Keratinocyte (primary cell): ENCODE measurements at places on chromosomes 2 and 18.

GRCh38 chr2:28997237-28997846 lies 16.2 kb downstream of the TOGARAM2 start:
- no peak for DNase-seq

DNA sequence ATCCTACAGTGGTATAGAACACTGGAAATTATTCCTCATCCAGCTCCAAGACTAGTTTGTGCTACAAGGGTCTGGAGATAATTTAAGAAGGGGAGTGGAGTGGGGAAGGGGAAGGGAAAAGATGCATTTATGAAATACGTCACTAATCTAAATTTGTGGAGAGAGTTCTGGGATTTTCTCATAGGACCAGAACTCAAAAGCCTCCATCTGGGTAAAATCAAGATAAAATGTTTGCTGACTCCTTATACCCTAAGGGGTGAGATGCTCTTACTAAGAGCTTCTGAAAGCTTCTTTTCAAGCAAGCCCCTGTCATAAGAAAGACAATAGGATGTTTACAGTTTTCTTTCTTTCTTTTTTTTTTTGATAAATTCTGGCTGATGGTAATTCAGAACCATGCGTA lies 88.5 kb upstream of the RBMS1 start:
- no peak for DNase-seq

DNA sequence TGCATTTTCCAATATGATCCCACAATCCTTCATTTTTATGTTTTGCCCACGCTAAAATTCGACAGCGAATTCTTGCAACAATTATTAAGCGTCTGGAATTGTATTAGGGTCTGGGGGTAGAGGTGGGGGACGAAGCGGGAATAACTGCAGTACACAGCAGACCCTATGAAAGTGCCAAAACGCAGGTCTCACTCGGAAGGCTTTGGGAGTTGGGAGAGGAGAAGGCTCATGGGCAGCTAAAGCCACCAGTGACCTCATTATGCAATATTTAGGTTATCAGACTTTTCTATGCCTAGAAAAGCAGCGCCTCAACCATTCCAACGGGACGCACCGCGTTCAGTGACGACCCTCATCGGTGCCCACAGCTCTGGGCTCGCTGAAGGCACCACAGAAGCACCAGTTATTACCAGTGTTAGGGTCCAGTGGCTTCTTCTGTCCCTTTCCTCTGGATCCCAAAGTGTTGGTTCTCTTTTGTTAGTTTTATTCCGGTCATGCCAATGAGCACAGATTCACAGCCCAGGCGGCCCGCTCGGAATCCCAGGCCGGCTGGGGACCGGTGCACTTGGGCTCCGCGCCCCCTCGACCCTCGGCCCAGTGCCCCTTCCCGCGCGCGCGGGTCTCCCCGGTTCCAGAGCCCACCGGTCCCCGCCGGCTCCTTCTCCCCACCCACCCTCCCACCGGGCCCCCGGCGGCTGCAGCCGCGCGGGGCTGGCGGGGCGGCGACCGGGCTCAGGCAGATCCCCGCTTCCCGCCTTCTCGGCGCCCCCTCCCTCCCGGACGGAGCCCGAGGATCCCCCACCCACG lies 737 bp upstream of the MAPK4 start:
- no peak for DNase-seq

DNA sequence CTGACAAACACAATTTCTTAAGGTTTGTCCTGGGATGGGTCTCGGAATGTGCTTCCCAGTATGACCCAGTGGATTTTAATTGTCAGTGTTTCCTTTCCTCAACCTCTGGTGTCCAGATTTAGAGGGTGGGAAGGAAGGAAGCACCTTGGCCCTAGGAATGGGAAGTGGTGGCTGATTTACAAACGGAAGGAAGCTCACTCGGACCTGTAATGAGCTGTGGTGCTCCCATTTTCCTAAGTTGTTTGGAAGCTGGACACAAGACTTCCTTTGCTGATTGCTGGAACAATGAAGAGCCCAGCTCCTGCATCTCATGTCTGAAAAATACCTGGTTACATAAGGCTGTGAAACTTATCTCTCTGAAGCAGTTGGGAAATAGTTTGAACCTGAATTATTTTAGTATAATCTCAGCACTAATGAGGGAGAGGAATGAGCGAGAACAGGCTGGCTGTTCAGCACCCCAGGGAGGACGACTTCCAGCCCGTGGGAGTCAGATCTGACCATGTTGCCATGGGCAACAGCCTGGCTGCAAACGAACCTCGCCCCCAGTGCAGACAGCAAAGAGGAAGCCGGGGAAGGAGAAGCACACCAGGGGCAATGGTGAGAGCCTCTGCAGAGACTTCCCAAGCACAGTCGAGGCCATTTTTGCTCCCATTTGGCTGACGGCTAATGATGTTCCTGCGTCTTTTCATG lies 74.4 kb upstream of the ASB18 start:
- no peak for DNase-seq

DNA sequence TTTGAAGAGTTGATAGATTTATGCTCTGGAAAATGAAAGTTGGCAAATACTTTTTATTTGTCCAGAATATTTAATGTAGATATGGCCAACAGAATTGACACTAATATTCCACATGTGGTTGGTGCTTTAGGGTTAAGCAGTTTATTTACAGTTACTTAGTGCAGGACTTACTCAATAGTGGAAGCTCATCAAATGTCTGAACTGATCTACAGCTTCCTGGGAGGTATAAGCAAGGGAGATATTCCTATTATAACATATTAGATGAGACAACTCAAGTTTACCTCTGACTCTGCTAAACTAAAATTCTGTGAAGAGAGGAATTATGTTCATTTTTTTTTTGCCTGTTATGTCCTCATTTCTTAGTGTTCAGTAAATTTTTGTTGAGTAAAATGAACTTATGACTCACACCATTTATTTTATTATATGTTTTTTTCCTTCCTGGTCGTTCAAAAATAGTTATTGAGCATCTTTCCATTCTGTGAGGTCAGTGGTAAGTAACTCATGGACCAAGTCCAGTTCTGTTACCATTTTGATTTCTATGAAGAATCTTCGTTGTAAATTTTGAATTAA lies 13.6 kb downstream of the ABI2 start:
- no peak for DNase-seq

- DNase-seq, result no peak
These were observed at the start of gene HOXD8 for GRCh38 chr2:176128982-176129796. TSS of gene HOXD8 (plus strand) at chr2:176129705. CDS start at chr2:176130367, 662 bp downstream.

GRCh38 chr2:235643680-235644511 lies 150.1 kb downstream of the AGAP1 start:
- DNase-seq, result no peak

- DNase-seq, result no peak
These were observed 1.3 kb upstream of the ACOXL start for GRCh38 chr2:110731064-110731463.

DNA sequence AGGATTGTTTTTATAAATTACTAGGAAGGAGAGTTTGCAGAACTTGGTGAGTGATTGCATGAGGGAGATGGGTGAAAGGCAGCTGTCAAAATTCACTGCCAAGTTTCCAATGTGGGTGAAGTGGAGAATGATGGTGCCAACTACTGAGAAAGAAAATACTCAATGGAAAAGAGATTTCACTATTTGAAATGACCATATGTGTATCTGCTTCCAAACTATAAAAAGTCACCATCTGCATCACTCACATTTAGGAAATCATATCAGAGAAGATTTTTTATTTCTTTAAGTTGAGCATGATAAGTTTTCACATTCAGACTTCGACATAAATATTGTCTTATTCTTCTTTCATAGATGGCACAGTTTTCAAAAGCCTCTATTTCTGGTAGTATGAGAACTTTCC lies 570.0 kb upstream of the DSEL start:
- DNase-seq, result no peak

DNA sequence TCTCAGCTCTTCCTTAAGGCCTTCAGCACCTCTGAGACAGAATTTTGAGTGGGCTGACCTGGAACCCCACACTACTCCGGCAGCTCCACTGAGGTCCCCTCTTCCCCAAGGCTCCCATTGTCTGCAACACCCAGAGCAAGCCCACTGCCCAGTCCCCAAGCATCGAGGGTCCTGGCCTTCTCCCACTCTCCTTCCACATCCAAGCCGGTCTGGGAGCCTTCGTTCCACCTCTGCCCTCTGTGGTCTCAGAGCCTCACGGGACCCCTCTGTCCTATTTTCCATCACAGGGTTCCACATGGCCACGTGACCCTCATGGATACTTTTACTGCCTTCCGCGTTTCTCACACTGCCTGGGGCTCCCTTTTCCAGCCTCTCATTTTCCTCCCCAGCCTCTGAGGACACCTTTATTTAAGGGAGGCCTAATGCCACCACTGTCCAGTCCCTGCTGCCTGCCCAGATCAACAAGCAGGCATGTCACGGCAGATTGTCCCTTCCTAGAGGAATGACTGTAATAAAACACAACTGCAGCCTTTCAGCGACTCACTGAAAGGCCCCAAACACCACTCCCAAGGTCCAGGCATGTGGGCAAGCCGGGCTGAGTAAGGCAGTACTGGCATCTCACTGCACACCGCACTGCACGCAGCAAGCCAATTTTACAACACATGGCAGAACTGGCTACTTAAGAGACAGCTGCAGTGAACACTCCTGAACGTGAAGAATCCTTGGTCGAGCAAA lies 7.9 kb upstream of the SALL3 start:
- no peak for DNase-seq

- DNase-seq, result no peak
These were observed 756 bp upstream of the NAGK start for GRCh38 chr2:71067567-71068217.

DNA sequence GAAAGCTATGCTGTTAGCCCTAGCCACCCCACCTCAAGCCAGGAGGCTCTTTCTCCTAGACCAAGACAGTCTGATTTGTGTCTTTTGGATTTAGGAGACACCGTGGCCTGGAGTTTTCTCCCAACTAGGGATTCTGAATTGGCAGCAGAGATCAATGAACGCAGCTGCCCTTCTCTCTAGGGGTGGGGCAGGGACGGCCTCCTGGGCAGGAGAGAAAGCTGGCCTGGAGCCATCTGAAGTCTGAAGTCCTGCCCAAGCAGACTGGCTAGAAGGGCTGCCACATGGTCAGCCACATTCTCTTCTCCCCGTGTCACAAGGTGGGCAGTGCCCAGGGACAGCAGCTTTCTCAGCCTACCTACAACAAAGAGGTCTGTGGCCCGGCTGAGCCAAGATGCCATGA lies 45.1 kb downstream of the PIEZO2 start:
- no peak for DNase-seq

DNA sequence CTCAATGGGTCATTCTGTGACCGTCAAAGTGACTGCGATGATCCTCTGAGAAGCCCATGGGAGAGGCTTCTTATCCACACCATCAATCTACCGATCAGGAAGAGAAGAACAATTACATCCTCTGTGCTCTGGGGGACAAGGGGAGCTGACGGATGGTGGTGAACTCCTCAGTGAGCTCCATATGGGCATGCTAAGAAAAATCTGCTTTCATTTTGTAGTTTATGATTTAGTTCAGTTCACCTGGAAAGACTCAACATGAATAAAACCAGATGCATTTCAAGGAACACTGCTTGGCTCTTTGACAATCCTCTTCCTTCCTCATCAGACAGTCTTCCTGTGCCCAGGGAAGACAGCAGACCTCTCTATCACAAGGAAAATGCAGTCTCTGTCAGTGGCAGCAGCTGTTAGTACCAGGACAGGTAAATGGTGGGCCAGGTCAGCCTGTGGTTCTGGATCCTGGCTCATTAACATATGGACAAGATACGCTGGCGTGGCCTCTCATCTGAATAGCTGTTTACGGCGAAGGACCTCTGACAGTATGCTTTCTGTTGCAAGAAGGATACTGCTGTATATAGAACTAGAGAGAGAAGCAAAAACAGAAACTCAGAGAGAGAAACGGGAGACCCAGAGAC lies 176.9 kb downstream of the BCL2 start:
- no peak for DNase-seq

GRCh38 chr2:78614726-78615125 lies 410.8 kb upstream of the REG3G start:
- DNase-seq, result no peak

- DNase-seq, result no peak
These were observed 119.1 kb downstream of the CDC42EP3 start for GRCh38 chr2:37552339-37552738.

DNA sequence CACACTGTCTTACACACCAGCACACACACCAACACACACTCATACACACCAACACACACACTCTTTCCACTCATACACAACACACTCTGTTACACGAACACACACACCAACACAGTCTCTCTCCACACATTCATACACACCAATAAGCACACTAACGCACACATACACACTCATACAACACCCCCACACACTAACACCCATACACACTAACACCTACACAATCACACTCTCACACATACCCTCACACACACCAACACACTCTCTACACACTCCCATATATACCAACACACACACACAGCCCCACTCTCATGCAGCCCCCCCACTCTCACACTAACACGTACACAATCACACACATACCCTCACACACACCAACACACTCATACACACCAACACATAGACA lies 123.8 kb downstream of the DYSF start:
- DNase-seq, result no peak

DNA sequence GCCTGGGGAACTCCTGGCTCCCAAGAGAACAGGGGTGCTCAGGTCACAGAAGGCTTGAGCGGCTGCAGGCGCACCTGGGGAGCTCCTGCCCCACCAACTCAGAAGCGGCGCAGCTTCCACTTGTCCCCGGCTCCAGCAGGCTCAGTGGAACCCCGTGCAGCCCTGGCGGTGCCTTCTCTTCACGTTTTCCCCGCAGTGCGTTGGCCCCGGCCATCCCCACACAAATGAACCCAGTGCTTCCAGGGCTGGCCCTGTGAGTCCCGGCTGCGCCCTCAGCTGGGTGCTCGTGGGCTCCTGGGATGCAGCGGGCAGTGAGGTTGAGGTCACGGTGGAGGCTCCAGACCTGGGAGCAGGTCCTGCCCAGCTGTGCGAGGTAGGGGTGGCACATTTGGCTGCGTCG lies 17.9 kb upstream of the MBD2 start:
- no peak for DNase-seq

DNA sequence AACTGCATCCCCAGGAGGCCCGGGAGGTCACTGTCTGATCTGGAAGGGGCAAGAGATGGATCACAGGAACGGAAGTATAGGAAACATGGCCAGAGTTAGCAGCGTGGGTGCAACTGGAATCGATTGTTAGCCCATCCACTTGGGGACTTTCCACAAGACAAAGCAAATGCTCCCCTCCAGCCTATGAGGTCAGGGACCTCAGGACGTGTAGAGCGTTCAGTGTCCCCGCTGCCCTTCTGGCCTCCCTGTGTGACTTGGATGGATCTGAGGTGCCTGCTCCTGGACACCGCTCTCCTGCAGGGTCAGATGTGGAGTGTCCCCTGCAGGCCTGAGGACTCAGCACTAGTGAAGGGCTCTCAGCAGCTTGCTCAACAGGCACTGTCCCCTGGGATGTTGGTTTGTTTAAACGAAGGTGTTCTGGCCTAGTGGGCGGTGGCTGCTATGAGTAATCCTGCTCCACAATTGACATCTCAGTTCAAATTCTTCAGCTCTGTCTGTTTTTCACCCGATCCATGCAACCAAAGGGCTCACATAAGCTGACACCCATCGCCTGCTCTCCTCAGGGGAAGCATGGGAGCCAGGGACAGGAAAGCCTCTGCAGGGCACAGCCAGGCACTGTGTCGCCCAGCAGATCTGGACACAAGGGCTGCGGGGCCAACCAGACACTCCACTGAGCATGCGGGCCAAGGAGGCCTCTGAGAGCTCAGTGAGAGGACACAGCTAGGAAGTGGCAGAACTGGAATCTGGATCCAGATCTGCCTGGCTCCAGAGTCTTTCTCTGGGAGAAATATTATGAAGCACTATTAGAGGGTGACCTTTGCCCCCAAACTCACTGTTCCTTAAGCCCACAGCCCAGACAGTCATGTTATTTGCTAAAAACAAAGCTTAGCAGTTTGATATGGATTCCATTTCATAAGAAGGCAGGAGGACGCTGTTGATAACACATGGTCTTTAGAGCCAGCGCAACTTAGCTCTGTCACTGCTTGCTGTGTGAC lies 78.5 kb downstream of the RHOB start:
- DNase-seq, result no peak

GRCh38 chr18:2923464-2923863 lies 76.7 kb downstream of the EMILIN2 start:
- DNase-seq, result no peak
